Naive thymus-derived CD4-positive, alpha-beta T cell (primary cell): ENCODE measurements at places on chromosomes 3 and 15. TPM values are rescaled to one million over a fixed set of nuclear protein-coding genes. Genes with fewer than 3 reads are reported as not detected.

DNA sequence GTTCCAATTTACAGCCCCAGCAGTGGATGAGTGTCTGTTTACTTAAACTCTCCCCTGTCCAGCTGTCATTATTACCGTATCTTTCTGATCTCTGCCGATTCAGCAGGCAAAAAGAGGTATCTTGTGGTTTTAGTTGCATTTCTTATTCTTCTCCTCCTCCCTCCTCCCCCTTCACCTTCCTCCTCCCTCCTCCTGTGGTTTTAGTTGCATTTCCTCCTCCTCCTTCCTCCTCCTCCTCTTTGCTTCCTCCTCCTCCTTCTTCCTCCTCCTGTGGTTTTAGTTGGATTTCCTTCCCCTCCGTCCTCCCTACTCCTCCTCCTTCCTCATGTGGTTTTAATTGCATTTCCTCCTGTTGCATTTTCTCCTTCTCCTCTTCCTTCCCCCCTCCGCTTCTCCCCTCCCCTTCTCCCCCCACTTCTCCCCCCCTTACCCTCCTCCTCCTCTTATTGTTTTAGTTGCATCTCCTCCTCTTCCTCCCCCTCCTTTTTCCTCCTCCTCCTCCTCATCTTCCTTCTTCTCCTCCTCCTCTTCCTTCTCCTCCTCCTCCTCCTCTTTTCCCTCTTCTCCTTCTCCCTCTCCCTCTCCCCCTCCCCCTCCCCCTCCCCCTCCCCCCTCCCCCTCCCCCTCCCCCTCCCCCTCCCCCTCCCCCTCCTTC is 25.3 kb upstream of the VPS33B start:
- DNase-seq = no peak

DNA sequence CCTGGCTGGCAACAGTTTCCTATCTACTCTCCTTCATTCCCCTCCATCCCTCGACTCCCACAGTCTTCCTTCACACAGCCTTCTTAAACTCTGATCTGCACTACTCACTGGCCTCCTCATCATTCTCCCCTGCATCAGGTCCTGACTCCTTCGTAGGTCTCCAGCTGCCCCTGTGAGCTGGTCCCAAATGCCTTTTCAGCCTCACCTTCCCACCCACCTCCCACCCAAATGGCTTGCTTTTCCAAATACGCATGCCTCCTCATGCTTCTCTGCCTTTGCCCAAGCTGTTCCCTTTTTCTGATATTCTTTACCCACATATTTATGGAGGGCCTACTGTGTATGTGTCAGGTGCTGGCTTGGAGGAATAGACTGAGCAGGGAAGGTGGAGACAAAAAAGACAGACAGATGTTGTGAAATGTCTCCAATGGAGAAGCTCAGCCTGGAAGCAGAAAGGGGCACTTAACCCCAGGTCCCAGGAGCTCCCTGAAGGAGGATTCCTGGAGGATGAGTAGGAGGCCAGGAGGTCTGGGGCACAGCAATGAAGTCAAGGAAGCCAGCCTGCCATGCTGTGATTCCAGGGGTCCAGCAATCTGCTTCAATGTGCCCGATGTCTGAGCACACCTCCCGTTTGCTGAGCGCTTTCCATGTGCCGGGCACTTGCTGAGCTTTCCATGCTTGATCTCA is 252.2 kb downstream of the SHQ1 start:
- no peak for DNase-seq

GRCh38 chr3:48222616-48223513 is at the start of gene CAMP:
TSS of gene CAMP (plus strand) at chr3:48223495. CDS start at chr3:48223512, 17 bp downstream.
- DNase-seq = no peak

Gene GATM
- total RNA-seq = 2.4 TPM
